ENCODE measurements at places on chromosomes 16 and 17.

DNA sequence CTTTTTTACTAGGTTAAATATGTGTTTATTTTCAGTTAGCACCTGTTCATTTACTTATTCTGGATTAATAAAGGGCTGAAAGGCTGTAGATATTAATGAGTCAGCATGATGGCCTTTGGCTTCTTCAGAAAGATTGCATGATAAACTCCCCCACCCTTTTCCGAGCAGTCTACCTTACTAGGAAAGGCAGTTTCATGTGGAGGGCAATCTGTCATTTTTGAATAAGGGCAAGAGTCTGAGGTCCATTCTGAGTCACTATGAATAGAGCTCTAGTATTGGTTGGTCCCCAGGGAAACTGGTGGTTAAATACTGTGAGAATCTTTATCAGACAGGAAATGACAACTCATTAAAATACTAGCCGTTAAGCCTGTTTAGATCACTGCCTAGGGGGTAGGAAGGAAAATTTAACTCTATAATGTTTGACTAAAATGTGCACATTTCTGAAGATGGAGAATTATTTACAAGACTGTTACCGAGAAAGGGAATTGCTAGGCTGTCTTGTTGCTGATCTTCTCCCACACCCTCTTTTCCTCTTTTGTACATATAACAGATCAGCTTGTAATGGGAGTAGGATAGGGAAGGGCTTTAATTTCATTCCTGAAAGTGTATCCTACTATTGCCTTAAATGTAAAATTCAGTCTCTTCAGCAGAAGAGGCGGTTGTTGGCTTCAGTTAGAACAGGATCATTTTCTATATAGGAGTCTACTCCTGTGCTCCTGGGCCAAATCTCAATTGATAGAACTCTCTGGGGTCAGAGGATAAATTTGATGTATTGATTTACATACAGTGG is 63.3 kb downstream of the TUBD1 start:
- no peak for DNase-seq

GRCh38 chr16:79298476-79298875 is 302.1 kb downstream of the MAF start:
- no peak for DNase-seq

- DNase-seq = no peak
These were observed 30.2 kb upstream of the ST6GALNAC1 start for GRCh38 chr17:76673729-76674128.

DNA sequence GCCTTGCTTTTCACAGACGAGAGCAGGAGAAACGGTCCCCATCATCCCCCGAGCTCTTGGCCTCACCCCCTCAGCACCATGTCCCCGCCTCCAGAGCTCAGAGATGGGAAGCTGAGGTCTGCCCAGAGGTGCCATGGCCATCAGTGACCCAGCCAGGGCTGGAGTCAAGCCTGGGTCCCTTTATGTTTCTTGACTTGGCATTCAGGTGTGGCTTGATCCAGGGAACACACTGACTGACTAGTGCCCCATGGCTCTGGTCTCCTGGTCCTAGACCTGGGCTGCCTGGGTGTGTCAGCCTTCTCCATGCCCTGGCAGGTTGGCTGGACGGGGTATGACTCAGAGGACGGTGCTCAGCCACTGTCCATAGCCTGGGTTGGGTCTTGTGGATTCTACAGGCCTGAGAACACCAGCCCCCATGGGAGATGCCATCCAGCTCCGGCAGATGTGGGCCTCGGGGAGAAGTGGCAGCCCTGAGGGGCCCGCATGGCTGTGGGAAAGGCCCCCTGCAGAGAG is 54.2 kb downstream of the ZFPM1 start:
- DNase-seq = no peak

- DNase-seq = no peak
These were observed 7.3 kb downstream of the ABI3 start for GRCh38 chr17:49217651-49218413.

- DNase-seq = no peak
These were observed 48.3 kb upstream of the BAHCC1 start for GRCh38 chr17:81346908-81347349.

DNA sequence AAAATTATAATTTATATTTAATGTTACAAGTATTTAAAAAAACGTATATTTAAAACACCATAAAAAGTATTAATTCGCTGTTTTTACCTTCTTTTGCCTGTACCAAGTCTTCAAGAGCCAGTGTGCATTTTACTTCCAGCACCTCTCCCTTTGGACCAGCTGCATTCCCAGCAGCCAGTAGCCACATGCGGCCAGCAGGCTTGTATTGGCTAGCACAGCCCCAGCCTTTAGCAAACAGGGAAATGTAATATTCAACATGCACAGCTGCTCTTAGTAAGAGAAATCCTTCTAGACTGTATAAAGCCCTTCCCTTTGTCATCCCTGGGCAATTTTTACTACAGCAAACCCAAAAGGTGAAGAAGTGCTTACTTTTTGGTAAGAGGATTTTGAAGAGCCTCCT is 6.6 kb downstream of the DHODH start:
- no peak for DNase-seq

GRCh38 chr17:40443988-40444899 is 994 bp downstream of the IGFBP4 start:
- DNase-seq = peak; percentile 26

GRCh38 chr16:14398014-14398717 is 231.9 kb downstream of the PARN start:
- no peak for DNase-seq

GRCh38 chr17:69441179-69441578 is 26.7 kb downstream of the MAP2K6 start:
- DNase-seq = no peak

DNA sequence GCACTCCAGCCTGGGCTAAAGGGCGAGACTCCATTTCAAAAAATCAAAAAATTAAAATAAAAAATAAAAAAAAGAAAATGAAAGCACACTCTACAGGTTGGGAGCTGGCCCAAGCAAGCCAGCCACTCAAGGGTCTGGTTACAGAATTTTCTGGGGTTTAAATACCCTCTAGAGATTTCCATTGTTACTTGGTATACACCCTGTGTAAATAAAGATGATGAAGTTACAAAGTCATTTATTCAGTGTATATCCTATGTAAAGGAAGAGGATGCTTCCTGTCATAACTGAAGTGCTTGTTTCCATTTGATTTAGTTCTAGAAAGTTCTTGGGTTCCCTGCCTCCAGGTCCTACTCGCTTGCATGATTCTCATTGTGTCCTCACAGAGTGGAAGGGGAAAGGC is 79.9 kb upstream of the C17orf78 start:
- no peak for DNase-seq

- DNase-seq = no peak
These were observed 13.5 kb downstream of the SPATA32 start for GRCh38 chr17:45248132-45248957.

DNA sequence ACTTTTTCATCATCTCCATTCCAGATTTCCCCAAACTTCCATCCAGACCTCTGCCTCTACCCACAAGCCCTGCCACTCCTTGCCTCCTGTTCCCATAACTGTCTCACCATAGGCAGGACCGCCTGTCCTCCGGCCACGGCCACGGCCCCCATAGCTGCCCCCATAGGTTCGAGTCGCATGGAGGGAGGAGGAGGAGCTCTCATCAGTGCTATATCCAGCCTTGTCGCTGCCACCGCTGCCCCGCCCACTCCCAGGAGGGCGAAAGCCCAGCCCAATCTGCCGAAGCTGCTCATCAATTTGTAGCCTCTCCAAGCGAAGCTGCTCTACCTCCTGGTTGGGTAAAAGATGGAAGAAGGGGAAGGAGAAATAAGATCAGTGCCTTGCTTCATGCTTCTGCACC is 3.4 kb upstream of the SOX15 start:
- no peak for DNase-seq

DNA sequence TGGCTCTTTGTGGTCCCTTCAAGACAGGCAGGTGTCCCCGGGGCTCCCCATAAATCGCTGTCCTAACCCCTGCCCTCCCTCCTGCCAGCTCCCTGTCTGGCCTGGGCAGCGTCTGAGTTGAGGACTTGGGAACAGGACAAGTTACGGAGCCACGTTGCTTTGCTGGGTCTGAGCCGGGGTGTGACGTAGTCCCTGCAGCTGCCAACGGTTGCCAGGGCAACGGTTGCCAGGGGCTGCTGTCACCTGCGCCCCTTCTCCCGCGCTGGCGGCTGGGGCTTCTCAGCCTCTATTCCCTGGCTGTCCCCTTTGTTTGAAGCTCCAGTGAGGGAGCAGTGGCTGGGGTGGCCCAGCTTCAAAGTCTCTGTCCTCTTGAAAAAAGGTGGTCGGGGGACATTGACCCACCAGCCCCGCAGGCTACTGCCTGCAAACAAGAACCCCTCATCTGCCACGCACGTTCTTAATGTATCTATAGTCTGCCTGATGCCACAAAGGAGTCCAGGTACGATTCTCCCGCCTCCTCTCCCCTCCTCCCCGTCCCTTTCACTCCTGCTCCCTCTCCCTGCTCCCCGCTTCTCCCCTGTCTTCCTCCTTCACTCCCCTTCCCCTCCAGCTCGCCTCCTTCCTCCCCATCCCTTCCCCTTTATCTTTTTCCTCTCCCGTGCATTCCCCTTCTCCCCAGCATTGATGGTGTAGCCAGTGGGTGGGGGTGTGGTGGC is 10.9 kb downstream of the ADGRG1 start:
- no peak for DNase-seq

- no peak for DNase-seq
These were observed 5.8 kb downstream of the TRAF4 start for GRCh38 chr17:28749516-28750177.

DNA sequence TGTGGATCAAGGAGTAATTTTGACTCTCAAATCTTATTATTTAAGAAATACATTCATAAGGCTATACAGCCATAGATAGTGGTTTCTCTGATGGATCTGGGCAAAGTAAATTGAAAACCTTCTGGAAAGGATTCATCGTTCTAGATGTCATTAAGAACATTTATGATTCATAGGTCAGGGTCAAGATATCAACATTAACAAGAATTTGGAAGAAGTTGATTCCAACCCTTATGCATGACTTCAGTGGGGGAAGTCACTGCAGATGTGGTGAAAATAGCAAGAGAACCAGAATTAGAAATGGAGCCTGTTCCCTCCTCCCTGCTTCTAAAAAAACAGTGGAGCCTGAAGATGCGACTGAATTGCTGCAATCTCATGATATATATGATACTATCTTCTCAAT is 36.6 kb upstream of the HNF1B start:
- no peak for DNase-seq

DNA sequence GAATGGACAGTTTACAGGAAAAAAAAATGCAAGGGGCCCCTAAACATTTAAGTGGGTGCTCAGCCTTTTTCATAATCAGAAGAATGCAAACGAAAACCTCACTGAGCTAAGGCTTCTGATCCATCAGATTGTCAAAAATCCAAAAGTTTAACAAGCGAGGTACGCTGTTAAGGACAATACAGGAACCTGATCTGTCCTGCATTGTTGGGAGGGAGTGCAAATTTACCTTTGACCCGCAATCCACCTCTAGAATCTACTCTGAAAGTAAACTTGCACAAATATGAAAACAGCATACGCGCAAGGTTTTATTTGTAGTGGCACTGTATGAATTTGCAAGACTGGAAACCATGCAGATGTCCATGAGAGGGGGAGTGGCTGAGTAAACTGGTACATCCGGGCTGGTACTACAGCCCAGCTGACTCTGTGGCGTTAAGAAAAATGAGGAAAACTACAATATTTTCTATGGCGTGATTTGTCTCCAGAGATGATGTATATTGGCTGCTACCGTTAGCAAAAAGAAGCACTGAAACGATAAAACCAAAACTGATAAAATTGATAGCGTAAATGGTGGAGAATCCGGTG is 28.8 kb upstream of the ST6GALNAC1 start:
- DNase-seq = no peak

DNA sequence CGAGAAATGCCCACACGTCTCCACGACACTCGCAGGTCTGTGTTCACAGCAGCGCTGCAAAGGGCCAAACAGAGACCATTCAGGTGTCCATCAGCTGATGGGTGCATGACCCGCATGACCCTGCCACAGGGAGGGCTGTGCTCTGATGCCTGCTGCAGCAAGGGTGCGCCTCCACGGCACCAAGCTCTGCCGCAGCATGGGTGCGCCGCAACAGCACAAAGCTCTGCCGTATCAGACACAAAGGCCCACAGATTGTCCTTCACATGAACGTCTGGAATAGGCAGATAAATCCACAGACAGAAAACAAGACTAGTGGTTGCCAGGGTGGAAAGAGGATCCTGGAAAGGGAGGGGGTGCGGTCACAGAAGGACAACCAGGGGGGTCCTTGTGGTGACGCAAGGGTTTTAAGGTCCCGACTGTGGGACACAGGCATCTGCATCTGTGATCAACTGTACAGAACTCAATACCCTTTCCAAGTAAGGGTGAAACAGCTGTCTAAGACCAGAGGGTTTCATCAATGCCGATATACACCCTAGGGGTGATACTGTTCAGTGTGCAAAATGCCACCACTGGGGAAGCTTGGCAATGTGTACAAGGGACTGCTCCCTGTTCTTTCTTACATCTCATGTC is 121.0 kb downstream of the ANKRD11 start:
- DNase-seq = no peak

GRCh38 chr17:28747051-28747691 is 3.4 kb downstream of the TRAF4 start:
- no peak for DNase-seq

DNA sequence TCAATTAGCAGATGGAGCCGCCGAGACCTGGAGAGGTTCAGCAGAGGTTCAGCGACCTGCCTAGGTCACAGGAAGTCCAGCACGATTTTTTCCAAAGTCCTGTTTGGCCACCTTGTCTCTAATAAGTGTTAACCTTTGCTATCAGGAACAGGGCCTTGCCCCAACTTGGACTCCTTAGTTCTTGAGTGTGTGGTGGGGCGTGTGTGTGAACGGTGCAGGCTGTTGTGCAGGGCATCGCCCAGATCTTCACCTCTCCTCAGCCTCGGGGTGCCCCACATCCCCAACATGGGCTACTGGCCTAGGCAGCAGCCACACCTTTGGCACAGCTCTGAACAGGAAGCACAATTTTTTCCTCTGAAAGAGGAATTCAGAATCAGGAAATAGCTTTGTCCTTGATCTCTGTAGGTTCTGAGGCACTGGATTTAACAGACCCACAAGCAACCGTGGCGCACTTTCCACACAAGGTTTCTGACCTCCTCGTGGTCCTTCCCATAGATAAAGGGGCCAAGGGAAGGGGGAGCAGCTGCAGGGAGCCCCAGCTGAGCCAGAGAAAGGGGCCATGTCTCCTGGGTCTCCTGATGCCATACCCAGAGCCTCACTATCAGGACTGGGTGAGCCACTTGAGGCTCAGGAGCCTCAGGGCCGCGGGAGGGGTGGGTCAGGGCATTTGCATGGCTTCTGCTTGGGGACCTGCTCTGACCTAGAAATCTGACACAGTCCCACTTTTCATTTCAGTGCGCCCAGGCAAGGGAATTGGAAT is 10.4 kb downstream of the MPRIP start:
- DNase-seq = peak; percentile 13

DNA sequence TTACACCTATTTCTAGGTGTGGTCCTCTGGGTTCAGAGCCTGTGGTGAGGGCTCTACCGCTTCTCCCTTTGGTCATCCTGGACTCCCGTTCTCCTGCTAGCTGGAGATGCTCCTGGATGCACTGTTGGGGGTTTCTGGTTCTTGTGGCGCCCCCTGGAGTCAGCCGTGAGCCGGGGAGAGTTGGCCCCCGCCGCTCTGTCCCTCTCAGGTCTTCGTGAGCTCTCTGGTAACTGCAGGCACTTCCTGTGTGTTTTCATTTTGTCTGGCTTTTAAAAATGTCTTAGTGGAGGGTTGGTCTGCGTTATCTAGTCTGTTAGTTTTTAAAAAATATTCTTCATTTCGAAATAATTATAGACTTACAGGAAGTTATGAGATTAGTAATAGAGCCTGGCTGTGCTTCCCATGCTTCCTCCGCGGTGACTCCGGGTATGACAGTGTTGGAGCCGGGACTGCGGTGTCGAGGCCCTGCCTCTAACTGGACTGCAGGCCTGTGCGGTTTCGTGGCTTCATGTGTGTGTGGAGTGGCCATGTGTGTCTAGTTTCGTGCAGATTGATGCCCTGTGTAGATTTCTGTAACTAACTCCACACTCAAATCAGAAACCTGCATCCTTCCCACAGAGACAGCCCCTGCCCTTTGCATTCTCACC is 78.0 kb upstream of the ZNF750 start:
- no peak for DNase-seq

All from uterus (tissue), 4 donors.